ENCODE measurements at places on chromosomes 6 and 20. TPM values are rescaled to one million over a fixed set of nuclear protein-coding genes. Genes with fewer than 3 reads are reported as not detected.

SIRPD gene
- not detected for total RNA-seq

ANKRD6 gene
- 3.5 TPM for total RNA-seq

HCK gene
- total RNA-seq, result not detected

FAM217A gene
- not detected for total RNA-seq

ADTRP gene
- 0.51 TPM for total RNA-seq

PTPN1 gene
- 36.7 TPM for total RNA-seq

EDN1 gene
- 30.0 TPM for total RNA-seq

MDC1 gene
- 9.9 TPM for total RNA-seq

RAD21L1 gene
- total RNA-seq, result not detected
